ENCODE measurements at places on chromosomes 7 and 10.

- no peak for DNase-seq
These were observed 84.5 kb downstream of the SND1 start for GRCh38 chr7:127736511-127736910.

DNA sequence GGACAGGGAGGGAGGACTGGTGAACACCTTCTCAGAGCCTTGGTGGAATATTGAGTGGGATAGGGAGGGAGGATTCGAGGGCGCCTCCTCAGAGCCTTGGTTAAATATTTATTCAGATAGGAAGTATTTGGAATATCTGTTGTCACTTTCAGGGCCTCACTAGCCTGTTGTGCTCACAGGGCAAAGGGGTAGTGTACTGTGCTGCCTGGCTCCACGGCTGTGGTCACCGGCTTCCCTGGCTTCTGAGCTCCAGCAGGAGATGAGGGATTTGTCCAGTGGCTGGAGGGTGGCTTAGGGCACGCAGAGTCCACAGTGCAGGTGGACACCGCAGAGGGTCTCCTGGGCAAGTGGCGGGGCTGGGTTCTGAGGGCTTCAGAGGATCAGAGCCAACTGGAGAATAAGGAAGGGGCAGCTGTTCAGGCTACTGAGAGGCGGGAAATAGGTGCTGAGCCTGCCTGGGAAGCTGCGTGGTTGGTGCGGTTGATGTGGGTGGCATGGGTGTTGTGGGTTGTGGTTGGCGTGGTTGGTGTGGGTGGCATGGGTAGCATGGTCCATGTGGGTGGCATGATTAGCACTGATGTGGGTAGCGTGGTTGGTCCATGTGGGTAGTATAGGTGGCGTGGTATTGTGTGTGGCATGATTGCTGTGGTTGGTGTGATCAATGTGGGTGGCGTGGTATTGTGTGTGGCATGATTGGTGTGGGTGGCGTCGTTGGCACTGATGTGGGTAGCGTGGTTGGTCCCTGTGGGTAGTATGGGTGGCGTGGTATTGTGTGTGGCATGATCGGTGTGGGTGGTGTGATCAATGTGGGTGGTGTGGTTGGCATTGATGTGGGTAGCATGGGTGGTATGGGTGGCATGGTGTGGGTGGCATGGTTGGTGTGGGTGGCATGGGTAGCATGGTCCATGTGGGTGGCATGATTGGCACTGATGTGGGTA lies 16.7 kb downstream of the INPP5A start:
- DNase-seq, result peak; percentile 35

- no peak for DNase-seq
These were observed 12.0 kb upstream of the DOCK1 start for GRCh38 chr10:126893206-126893605.

GRCh38 chr7:118572604-118573003 lies 348.1 kb downstream of the ANKRD7 start:
- DNase-seq, result no peak

- no peak for DNase-seq
These were observed 262.8 kb upstream of the KLF14 start for GRCh38 chr7:130996833-130997231.

DNA sequence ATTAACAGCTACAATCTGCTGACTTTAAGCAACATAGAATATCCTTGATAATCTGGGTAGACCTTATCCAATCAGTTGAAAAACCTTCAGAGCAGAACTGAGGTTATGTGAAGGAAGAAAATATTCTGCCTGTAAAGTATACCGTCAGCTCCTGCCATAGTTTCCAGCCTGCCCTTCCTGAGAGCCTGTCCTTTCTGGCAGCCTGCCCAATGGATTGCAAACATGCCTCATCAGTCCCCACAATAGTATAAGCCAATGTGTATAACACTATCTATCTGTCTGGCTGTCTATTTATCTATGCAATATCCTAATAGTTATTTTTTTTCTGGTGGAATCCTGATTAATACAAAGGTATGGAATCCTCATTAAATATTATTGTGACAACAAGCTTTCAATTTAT lies 489.2 kb upstream of the KCND2 start:
- no peak for DNase-seq

- no peak for DNase-seq
These were observed 108.1 kb downstream of the GRID1 start for GRCh38 chr10:86258499-86258898.

- peak; percentile 28 for DNase-seq
These were observed 50.2 kb downstream of the MTURN start for GRCh38 chr7:30184791-30185487.

- no peak for DNase-seq
These were observed 3.1 kb upstream of the ABCA13 start for GRCh38 chr7:48168159-48168558.

DNA sequence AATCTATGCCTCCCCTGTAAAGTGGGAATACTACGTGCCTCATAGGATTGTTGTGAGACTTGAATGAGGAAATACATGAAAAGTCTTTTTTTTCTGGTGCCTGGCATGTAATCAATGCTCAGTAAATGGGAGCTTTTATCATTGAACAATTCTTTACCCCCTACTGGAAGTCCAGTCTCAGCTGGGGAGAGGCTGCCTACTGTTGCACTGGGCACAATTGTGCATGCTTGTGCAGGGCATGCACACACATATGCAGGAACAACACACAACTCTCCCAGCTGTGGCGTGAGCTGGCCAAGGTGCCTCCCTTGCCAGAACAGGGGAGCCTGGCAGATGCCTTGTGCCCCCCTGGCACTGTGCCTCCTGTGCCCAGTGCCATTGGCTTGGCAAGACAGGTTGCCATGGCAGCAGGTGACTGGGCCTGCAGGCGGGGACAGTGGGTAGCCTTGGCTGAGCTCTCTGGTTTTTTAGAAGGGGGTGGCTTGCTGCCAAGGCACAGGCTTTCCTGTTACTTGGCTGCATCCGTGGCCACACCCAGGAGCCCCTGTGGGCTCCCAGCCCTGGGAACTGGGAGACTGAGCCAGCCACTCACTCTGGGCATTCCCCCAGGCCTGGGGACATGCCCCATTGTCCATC lies 16.1 kb upstream of the PALD1 start:
- no peak for DNase-seq

DNA sequence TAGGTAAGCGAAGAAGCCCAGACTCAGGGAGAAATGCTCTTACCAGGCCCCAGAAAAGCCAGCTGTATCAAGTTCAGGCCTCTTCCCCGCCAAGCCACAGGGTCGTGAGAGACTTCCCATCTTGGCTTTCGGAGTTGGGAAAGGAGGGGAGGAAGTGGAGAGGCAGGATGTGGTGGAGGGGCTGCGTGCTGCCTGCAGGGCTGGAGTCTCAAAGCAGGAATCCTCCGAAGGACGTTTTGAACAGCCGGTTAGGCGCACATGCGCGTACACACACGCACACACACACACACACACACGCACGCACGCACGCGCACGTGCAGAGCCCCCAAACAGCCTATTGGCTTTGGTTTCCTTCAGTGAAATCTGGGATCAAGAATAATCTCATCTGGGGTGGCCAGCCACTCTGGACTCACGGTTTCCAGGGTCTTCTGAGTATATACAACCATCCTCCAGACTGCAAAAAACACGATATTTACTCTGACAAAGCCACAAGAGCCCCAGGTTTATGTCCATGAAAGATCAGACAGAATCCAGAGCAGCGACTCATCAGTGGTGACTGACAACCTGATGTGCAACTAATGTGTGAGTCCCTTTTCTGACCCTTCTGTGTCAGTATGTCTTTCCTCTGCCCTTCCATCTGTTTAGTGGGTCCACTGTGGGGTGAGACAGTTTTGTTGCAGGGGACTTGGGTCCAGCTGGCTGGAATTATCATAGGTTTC lies 115.0 kb upstream of the ZNF438 start:
- DNase-seq, result no peak

- DNase-seq, result no peak
These were observed 128.4 kb downstream of the NRBF2 start for GRCh38 chr10:63261496-63261895.

DNA sequence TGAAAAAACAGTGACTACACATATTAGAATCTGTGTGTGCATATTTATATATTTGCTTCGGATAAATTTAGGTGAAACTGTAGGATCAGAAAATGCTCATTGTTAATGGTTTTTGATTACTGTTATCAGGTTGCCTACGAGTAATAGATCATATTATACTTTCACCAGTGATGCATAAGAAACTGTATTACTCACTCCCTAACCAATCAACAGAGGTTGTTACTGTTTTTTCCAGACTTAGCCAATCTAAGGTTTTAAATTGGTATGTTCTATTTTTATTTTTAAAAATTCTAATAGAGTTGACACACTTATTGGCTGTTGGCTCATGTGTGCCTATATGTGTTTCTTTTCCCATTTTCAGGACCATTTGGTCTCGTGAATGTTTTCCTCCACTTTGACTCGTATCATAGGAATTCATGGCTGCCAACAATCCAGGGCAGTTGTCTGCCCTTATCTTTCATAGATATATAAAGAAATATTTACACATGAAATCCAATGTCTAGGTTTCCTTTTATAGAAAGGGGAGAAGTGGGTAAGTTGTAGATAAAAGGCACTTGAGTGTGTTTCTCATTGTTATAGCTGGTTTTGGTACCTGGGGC lies 59.2 kb downstream of the ANLN start:
- no peak for DNase-seq

GRCh38 chr10:123537188-123537961 lies 128.8 kb upstream of the GPR26 start:
- no peak for DNase-seq

DNA sequence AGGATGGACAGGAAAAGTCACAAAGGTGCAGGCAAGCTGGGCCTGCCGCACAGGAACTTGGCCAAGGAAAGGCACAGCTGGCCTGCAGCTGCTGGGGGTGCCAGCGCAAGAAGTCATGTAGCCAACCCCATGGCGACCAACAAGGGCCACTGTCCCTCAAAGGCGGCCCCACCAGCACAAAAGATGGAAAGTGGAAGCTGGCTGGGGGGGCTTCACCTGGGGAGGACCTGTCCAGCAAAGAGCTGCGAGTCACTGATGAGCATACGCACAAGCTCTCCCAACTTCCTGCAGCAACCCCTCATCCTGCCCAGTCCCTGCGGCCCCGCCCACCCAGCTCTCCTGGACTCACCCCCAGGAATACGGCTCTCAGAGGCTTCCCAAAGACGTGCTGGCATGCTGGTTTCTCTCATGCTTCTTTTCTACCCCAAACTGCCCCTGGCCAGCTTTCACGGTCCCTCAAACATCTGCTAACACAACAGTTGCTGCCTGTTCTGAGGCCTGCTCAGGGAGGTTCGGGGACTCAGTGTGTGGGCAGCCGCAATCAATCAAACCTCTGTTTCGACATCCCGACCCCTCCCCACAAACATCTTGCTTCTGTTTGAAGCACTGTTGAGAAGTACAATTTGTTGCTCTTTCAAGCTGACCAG lies 67.6 kb downstream of the FAM53B start:
- DNase-seq, result no peak

GRCh38 chr10:12510501-12510941 lies 161.2 kb downstream of the CAMK1D start:
- no peak for DNase-seq

GRCh38 chr7:36806891-36807290 lies 82.6 kb upstream of the AOAH start:
- DNase-seq, result no peak

- peak; percentile 71 for DNase-seq
These were observed 39.5 kb downstream of the RSU1 start for GRCh38 chr10:16777473-16778370.

GRCh38 chr10:51547941-51548340 lies 151.5 kb downstream of the CSTF2T start:
- no peak for DNase-seq

DNA sequence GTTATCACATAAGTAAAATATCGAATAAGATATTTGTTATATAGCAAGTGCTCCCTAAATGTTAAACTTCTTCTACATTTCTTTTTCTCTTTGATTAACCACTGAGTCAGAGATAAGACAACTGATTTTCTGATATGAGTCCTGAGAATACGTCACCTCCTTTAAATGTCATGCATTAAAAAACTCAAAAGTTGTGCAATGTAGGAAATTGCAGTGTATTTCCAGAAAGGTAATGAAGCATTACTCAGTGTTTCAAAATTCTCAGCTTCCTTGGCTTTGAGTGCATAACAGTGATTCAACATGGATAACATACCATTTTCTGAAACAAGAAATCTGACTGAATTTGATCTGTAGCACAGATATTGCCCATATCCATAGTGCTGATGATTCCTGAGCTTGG lies 155.8 kb downstream of the BMPER start:
- DNase-seq, result no peak

GRCh38 chr10:16915300-16915699 lies 98.1 kb upstream of the RSU1 start:
- DNase-seq, result no peak

DNA sequence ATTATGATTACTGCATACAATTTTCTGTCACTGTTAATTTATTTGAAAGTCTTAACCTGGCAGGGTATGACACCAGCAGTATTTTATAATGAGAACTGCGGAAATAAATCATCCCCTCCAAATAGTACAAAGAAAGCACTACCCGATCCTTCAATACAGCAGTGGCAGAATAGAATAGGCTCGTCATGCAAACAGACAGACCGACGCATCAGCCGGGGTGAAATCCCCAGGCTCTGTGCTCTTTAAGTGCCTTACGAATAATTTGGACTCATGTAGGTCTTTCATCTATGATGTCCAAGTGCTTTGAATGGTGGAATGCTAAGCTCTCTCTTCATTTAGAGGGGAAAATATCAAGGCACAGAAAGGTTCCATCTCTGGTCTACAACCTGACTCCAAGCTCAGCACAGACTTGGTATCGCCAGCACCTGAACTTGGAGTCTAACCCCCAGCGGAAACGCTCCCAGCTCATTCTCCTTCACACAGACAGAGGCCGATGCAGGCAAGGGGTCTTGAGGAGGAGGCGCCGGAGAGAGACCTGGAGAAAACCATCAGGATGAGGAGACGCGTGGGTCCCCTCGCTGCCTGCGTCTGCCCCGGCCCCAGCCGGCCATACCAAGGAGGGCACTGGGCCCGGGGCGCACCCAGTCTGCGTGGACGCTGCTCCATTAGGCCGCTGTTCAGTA lies 568.1 kb upstream of the MKI67 start:
- no peak for DNase-seq

DNA sequence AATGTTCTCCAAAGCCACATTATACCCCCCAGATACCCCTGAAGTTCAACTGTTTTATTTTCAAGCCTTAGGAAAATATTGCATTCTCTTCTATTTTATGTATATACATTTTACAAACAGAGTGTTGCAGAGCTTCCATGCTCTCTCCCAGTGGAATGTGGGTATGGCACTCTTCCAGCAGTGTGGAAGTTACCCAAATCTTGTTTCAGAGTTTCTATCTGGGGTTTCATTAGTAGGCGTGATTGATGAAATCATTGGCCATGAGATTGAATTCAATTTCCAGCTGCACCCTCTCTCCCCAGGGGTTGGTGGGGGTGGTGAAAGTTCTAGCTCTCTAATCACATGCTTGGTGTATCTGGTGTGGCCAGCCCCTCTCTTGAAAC lies 350.4 kb downstream of the RPS24 start:
- DNase-seq, result no peak

Data from CD4-positive, alpha-beta T cell treated with Interleukin-21 for 1 hour (primary cell).